ENCODE measurements at places on chromosomes 2 and 18.

DNA sequence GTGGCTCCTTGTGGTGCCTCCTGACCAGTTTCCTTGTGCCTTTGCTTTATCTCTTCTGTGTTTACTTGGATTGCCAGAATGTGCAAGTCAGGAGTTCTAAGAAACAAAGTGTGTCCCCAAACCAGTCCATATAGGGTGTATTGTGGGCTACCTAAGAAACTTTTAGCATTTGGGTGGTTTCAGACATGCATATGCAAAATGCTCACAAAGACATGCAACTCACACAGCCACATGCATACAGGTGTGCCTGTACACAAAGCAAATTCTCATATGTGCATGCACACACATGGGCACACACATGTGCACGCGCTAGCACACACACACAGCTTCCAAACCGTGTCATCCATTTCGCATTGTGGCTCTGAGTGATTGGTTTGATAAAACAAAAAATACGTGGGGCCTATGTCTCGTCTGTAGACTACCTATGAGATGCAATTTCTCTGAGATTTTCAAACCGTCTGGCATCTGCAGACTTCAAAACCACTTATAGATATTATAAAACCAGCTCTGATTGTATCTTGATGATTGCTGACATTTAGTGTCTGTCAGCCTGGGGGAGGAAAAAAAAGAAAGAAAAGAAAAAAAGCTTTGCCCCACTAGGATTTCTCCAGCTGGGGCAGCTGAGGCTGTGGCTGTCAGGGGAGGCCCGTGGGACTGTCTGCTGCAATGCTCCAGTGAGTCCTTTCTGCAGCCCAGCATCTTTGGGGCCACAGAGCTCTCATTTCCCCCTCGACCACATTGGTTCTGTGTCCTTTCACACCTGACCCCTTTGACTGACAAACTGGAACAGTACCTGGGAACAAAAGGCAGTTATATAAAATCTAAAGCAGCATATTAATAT is 556.1 kb downstream of the CMPK2 start:
- peak; percentile 31 for DNase-seq

DNA sequence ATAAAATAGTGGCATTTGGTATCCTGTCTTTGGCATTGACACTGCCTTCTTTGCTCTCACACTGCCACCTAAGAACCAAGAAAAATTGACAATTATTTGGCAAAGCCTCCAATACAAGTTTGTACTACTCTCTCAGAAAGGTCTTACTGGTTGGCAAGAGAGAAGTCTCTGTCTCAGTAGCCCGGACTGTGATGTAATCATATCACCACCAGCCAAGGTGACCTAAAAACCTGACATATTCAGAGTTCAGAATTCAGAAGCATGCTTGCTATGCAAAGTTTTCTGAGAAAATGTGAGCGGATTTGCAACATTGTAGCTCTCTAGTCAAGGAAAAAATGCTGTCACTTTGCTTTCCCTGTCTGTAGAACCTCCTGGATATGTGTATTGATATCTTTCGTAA is 196.0 kb downstream of the CDH7 start:
- no peak for DNase-seq

- peak; percentile 15 for DNase-seq
Observed at GRCh38 chr2:194556629-194557028, 1100.4 kb upstream of the SLC39A10 start.

DNA sequence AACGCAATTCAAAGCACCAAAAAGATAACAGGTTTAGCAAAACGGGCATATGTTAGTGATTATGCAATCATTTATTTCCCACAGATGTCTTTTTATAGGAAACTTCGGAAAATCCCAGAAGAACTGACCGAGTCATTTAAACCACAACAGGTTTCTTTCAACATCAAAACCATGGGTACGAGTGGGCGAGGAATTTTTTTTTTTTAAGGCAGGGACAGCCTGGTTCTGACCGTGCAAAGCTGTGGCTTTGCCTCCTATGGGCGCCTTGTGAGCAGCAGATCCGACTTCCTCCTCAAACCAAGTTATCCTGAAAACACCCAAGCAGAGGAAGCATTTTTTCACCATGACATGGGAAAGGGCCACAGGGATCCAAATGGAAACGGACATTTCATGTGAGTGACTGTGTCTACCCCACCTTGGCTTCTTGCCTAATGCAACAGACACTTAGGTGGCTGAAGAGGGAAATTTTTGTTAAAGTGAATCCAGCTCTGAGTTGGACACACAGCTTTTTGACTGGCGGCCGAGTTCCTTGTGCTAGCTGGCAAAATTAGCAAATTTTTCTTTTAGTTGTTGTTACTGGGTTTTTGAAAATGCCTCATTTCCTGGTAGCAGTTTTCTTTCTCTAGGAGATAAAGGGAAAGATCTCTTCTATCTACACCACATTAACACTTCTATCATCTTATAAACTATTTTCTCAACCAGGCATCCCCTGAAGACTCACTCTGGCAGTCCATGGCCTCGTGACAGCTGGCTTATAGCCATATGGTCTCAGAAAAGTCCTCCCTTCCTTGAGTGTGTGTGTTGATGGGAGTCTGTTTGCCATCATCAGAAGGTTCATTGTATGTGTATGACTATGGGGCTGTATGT is 487.4 kb upstream of the ZEB2 start:
- DNase-seq: no peak

GRCh38 chr2:241841181-241842066 is 17.3 kb downstream of the PDCD1 start:
- no peak for DNase-seq

- DNase-seq: no peak
Observed at GRCh38 chr2:112714836-112715631, 5.8 kb upstream of the NT5DC4 start.

DNA sequence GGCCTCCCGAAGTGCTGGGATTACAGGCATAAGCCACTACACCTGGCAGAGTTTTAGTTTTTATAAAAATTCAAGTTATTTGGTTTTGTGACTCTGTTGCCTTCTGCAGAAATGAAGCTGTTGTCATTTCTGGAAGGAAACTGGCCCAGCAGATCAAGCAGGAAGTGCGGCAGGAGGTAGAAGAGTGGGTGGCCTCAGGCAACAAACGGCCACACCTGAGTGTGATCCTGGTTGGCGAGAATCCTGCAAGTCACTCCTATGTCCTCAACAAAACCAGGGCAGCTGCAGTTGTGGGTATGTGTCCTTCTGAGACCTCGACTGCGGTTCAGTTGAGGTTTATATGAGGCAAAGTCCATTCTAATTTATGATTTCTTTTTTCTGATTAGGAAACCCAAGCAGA is 7.2 kb downstream of the MTHFD2 start:
- DNase-seq: peak; percentile 64

- no peak for DNase-seq
Observed at GRCh38 chr2:173903601-173904394, 61.4 kb downstream of the SP3 start.

DNA sequence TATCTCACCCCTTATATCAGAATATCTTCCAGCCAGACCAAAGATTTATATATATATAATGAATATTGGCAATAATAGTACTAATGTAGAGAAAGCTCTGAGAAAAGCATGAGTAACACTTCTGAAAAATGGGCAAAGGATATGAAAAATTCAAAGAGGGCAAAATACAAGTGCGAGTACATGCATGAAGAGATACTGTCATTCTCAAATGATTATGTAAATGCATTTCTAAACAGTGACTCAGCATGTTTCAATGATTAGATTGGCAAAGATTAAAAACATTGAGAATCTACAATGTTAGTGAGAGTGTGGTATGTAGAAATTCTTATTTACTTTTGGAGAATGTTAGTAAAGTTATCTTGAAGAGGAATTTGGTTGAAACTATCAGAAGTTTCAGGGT is 118.3 kb upstream of the NEDD4L start:
- DNase-seq: no peak

- no peak for DNase-seq
Observed at GRCh38 chr2:154455866-154456265, 242.6 kb upstream of the KCNJ3 start.

DNA sequence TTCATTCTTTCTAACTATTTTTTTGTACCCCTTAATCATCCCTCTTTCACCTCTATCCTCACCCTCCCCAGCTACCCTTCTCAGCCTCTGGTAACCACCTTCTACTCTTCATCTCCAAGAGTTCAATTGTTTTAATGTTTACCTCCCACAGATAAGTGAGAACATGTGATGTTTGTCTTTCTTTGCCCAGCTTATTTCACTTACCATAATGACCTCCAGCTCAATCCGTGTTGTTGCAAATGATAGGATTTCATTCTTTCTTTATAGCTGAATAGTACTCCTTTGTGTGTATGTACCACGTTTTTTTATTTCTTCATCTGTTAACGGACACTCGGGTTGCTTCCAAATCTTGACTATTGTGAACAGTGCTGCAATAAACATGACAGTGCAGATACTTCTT is 22.1 kb upstream of the TMEM37 start:
- DNase-seq: no peak

DNA sequence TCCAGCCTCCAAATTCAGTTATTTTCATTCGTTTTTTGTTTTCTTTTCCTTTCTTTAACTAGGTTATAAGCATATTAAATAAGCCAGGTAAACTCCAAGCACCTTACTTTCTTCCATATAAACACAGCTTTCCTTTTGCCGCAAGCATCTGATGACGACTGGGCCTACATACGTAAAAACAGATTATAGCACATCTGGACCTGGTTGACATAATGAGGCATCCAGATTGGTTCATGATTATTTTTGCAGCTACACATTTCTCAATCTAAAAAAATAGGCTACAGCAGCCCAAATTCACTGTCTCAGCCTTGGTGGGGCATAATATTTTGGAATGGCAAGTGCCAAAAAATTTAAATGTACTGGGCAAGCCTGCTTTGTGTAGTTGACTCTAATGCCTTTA is 7.7 kb downstream of the CYP1B1 start:
- DNase-seq: no peak

- peak; percentile 63 for DNase-seq
Observed at GRCh38 chr2:153509133-153509532, 30.6 kb upstream of the RPRM start.

GRCh38 chr18:58044370-58045241 is 580 bp downstream of the NEDD4L start:
- peak; percentile 90 for DNase-seq

- DNase-seq: peak; percentile 39
Observed at GRCh38 chr2:64750001-64750816, 96.5 kb upstream of the SERTAD2 start.

DNA sequence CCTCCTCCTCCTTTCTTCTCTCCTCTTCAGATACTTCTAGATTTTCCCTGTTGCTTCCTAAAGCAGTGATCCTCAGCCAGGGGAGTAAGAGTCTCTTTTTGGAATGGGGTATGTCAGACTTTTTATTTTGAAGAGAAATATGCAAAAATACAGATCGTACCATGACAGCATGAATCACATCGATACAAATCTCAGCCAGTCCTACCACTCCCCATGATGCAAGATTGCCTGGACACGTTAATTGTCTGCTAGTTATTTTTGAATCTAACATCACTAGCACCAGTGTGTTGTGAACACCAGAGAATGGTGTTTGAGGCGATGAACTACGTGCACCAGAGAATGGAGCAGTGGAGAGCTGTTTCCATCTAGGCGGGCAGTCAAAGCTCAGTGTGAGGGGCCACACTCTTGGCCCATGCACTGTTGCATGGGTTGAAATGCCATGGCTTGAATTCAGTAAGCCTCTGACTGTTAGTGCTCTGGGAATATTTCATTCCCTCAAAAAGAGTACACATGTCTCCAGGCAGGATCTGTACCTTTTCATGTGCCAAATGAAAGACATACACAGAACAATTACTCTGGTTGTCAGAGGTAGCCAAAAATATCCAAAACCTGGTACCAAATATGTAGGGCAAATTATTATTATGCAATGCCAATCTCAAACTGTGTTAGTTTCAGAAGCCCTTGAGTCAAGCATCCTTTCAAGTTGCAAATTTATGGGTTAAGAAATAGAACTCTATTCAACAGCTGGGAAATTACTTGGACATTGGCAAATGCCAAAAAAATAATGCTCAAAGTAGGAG is 46.3 kb upstream of the RALBP1 start:
- no peak for DNase-seq

DNA sequence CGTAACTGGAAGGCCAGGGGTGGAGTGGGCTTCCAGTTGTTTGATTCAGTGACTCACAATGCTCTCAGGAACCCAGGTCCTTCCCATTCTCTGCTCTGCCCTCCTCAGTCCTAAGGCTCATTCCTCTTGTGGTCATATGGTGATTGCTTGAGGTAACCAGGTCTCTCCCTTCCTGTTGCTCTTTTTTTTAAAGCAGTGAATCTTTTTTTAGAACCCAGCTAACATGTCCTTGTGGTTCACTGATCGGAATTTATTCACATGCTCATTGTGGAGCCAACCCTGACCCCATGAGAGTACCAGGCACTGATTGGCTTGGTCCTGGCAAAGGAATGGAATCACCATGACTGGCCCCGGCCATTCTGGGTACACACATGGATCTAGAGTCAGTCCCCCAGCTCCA is 7.4 kb downstream of the THNSL2 start:
- DNase-seq: no peak

- DNase-seq: no peak
Observed at GRCh38 chr2:140567734-140568133, 1563.1 kb downstream of the LRP1B start.

DNA sequence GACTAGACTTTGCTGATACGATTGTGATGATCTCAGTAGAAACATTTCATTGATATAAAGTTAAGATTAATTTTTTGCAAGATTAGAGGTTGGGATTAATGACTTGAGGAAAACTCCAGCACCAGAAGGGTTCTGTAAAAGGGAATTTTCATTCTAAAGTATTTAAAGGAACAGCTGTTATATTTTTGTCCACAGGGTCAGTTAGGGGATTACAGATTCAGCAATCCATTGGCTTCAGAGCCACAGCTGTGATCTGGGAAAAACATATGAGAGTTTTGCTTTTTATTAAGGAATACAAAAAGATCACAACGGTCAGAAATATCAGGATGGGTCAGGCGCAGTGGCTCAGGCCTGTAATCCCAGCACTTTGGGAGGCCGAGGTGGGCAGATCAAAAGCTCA is 19.6 kb upstream of the REV1 start:
- DNase-seq: no peak

GRCh38 chr2:188306271-188306670 is 14.6 kb downstream of the GULP1 start:
- DNase-seq: no peak

- no peak for DNase-seq
Observed at GRCh38 chr2:240397542-240397916, 37.9 kb upstream of the GPC1 start.

DNA sequence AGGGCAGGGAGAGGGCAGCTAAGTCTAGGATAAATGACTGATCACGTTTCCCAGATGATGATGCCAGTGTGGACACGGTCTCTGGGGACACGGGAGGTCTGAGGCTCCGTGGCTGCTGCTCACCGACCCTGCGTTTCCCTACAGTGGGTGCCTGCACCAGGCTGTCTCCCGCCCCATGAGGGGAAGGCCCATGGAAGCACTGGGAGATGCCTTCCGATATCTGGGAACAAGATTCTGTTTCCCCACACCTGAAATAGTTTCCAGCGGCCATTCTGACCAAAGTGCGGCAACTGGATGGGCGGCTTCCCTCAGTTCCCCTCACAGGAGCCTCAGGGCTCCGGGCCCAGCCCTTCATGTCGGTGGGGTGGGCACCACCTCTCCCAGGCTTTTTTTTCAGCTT is 83.1 kb downstream of the EDAR start:
- DNase-seq: no peak

GRCh38 chr2:158291544-158292180 is 164.9 kb downstream of the CCDC148 start:
- no peak for DNase-seq

GRCh38 chr2:188369365-188369764 is 77.7 kb downstream of the GULP1 start:
- peak; percentile 72 for DNase-seq

GRCh38 chr2:108960006-108960405 is 29.0 kb downstream of the EDAR start:
- DNase-seq: no peak
